ENCODE measurements at places on chromosomes 6 and 20. TPM values are rescaled to one million over a fixed set of nuclear protein-coding genes. Genes with fewer than 3 reads are reported as not detected.
A peak's percentile ranks its signal among the peaks of the same experiment; 100 is the strongest.

- no peak for DNase-seq
These were observed 51.6 kb upstream of the PMEPA1 start for GRCh38 chr20:57761413-57761734.

DNA sequence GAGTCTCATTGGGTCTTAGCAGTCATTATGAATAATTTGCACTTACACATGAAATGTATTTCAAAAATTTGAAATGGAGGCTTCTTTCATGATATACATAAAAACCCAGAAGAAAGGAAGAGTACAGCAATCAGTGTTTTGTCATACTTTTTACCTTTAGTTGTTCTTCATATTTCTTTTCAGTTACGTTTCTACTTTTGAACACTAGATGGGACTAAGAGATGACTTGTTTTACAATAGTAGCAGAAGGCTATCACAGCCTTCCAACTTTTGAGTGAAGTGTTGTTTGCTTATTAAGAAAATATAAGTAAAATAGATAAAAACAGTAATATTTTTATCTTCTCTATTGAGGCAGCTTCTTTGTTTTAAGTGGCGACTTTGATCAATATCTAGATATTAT lies 58.1 kb downstream of the L3MBTL3 start:
- no peak for DNase-seq

GRCh38 chr20:59403261-59403961 lies 103.0 kb downstream of the EDN3 start:
- peak; percentile 80 for DNase-seq

HLA-G gene
- total RNA-seq, result 0.93 TPM

GNAS-AS1 gene
- total RNA-seq, result 1.3 TPM

DNA sequence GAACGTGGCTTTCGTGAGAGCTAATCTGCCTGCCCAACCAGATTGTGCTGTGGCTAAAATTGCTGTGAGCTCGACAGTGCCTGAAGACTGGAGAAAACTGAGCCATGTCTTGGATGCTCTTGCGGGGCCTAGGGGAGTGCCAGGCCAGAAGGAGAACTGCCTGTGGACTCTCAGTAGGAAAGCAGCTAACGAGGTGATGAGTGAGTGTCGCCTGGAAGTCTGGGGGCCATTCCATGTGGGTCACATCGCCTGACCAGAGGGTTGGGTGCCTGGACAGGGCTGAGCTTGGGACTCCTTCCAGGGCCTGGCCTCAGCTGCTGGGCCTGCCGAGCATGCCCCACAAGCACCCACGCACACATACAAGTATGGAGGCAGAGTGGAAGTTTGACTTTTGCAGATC lies 166.5 kb downstream of the VEGFA start:
- no peak for DNase-seq

FLRT3 gene
- total RNA-seq, result not detected

GRCh38 chr6:53257001-53257400 lies 91.7 kb downstream of the ELOVL5 start:
- DNase-seq, result no peak

GRCh38 chr6:147700436-147701209 lies 192.1 kb downstream of the SAMD5 start:
- DNase-seq, result no peak

DNA sequence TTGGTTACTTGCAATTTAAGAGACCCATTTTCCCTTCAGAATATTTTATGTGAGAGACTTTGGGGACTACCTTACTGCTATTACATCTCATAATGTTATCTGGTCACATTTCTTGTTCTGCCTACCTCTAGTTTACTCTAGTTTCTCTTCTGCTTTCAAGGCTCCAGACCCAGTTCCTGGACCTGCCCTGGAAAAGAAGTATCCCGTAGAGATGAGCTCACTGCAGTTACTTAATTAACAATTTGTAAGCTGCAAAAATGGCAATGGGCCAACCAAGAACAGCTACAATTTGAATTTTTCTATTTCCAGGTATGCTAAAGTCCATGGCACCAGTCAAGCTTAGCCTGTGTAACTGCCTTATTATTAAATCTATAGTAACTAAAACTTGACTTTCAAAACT lies 25.0 kb downstream of the TAB2 start:
- no peak for DNase-seq

FUT9 gene
- not detected for total RNA-seq

SIGLEC1 gene
- not detected for total RNA-seq

ABCF1 gene
- total RNA-seq, result 122 TPM

- peak; percentile 15 for DNase-seq
These were observed 1.8 kb downstream of the RALGAPA2 start for GRCh38 chr20:20710443-20711315.

- no peak for DNase-seq
These were observed 95.2 kb downstream of the PLEKHG1 start for GRCh38 chr6:150694889-150695288.

DNA sequence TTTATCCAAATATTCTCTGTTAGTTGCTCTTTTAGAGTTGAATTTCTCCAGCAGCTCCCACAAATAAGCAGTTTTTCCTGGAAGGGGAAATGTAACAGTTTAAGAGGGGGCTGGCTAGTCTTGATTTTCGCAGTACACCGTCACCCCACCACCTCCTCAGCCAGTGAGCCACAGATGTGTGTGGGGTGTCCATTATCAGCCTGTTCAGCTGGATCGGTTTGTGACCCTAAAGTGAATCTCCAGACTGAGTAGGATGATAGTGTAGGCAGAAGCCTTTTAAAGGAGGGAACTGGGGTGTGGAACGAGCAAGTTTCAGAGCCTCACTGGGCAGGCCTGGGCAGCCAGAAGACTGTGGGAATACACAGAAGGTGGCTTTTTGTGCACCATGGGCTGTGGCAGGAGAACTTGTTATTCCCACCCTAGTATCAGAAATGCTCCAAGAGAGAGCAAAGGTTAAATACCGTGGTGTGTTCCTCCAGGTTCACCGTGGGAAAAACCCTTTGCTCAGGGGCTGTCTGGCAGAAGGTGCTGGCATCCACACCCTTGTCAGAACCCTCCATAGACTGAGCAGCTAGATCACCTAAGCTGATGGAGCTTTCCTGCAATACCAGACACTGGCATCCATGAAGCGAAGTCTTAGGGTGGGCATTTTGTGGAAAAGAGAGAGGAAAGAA lies 230.9 kb upstream of the MOCS1 start:
- DNase-seq, result no peak

YTHDF1 gene
- 47.4 TPM for total RNA-seq

ASIP gene
- not detected for total RNA-seq

HTR1E gene
- total RNA-seq, result not detected

GRCh38 chr6:53494076-53494475 lies 50.8 kb downstream of the GCLC start:
- no peak for DNase-seq

GRCh38 chr6:47983491-47983890 lies 127.5 kb downstream of the PTCHD4 start:
- DNase-seq, result no peak

DNA sequence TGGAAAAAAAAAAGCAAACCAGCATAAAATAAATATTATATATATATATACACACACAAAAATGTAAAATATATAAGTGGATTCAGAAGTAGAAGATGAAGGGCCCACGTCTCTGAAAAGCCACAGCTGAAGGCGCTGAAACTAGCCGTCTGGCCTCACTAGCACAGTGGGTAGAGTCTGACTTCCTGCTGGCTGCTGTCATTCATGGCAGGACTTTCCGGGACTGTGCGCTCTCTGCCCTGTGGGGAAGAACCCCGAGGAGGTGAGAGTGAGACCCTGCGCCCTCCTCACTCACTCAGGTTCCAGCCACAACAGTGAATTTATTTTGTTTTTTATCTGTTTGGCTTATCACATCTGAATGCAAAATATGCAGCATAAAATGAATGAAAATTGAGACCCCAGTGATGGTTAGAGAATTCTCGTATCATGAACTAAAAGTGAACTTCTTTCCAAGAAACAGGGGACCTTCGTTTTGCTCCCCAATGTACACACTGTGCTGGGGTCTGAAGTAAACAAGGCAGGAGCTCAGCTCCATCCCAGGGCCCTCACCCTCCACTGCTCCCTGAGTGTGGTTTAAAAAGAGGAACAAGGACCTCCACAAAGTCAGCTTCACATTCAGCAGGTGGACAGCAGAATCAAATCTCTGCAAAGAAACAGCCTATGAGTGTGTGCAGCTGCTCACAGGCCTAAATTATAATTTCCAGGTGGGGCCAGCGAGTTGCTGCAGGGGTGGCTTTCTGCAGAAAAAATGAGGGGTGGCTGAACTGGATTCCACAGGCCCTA lies 1.3 kb upstream of the RAMACL start:
- no peak for DNase-seq

DNA sequence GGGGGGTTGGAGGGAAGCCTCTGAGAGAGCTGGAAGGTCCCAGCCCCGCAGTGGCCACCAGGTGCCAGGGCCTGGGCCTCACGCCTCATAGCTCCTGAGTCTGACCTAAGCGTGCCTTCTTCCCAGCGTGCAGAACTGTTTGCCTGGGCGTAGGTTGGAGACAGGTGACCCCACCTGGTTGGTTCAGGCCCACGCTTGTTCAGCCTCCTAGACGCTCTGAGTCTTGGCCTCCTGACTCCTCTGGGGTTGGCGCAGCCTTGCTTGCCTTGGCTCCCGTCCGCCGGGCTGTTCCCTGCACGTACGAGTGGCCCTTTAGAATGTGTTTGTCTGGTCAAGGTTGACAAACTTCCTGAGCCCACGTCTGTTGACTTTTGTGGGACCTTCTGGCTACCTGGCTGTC lies 70.8 kb downstream of the EYA2 start:
- DNase-seq, result no peak

- DNase-seq, result no peak
These were observed 49.6 kb downstream of the ATXN1 start for GRCh38 chr6:16711546-16712254.

GRCh38 chr6:72724545-72724944 lies 102.7 kb downstream of the KCNQ5 start:
- DNase-seq, result no peak

GRCh38 chr6:38164671-38165108 lies 345.2 kb downstream of the ZFAND3 start:
- no peak for DNase-seq

- DNase-seq, result peak; percentile 36
These were observed 1.4 kb downstream of the AKIRIN2 start for GRCh38 chr6:87700397-87701343.

GRCh38 chr6:34969662-34970265 lies 80.7 kb downstream of the ANKS1A start:
- no peak for DNase-seq

DNA sequence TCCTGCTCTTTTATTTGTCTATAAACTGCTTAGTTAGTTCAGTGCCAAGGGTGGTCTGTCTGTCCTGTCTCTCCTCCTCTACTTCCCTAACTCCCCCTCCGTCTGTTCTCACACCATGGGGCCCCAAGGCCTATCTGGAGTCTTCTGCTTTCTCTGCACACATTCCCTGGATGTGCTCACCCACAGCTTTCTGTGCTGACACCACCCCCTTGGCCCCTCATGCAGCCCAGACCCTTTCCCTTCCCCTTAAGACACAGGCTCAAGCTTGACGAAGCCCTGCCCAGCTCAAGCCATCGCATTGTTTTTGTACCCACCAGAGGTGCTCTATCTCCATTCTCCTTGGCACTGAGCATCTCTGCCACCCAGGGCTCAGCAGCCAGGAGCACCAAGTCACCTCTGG lies 78.1 kb upstream of the NNAT start:
- no peak for DNase-seq

ZBTB46 gene
- not detected for total RNA-seq

DNA sequence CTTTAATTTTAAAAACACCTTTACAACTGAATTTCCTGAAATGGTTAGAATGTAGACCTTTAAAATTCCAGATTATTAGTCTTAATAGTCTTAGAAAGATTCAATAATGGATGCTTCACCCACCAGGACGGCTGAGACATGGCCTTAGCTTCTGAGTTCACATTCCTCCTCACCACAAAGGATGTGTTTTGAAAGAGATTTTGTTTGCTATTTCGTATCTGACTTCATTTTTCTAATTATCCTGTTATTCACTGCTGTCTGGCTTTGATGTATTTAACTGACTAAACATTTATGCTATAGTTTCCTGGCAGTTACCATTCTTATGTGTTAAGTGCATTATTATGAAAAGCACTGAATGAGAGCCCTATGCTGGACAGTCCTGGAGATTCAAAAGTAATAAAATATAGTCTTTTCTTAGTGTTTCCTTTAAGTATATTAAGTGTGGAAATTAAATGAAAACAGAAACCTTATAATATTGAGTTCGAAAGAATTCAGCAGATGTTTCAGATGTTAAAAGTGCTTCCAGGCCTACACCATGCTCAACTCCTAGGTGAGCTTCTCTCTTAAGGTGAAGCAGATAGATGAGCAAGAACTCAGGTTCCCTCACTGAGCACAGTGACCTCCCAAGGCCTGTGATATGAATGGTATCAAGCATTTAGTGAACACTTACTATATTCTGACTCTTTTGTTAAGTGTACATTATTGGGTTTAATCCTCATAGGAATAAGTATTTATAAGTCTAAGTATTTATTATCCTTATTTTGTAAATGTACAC lies 40.3 kb downstream of the MAP3K4 start:
- no peak for DNase-seq

- no peak for DNase-seq
These were observed 680 bp upstream of the MTCH1 start for GRCh38 chr6:36986704-36987047.

DNA sequence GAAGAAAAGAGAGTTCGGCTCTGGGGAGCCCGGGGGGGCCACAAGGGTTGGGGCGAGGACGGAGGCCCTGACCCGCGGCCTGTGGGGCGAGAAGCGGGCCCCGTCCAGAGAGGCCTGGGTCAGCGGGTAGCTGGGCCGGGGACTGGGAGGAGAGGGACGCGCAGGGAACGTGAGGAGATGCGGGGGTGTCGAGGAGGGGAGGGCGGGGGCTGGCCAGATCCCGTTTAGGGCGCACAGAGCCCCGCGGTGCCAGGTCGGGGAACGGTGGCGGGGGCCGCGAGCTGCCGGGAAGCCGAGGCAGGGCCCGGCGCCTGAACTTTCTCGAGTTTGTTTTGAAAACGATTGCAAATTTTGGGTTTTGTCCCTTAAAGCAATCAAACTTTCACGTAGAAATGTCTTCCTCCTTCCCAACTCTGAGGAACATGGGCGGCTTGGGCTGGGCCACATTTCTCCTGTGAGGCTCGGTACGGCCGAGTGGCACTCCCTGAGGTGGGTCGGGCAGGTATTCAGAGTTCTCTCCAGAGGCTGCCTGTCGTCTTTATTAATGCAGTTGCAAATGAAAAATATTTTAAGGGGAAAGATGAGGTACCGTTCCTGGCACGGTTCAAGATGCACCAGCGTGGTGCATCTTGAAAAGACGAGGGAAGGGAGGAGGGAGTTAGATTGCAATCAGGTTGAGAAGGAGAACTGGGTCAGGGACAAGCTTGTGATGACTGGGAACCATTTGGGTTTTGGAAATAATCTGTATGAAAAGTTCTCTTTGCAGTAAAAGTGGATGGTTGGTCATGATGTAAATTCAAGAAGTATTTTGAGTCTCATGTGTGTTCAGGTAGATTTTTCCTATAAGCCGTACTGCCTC lies 972 bp downstream of the RNF8 start:
- peak; percentile 36 for DNase-seq

DNA sequence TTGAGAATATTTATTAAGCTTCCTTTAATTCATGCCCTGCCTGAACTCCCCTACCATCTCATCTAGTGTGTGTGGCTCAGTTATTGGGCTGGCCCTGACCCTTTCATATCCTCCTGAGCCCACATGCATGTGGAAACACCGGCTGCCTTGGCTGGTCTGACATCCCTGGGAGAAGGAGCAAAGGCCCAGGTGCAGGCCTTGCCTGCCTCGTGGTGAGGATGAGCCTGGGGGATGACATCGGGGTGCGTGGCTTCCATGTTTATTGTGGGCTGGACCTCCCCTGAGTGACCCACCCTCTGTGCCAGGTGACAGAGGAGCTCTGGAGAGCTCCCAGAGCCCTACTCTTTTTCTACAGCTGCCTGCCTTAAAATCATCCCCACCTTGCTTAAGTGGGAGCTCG lies 69.1 kb downstream of the FOXA2 start:
- no peak for DNase-seq

- DNase-seq, result no peak
These were observed 34.2 kb downstream of the GPR63 start for GRCh38 chr6:96803106-96803481.

BPI gene
- not detected for total RNA-seq
